ENCODE measurements at places on chromosomes 5 and 9.

DNA sequence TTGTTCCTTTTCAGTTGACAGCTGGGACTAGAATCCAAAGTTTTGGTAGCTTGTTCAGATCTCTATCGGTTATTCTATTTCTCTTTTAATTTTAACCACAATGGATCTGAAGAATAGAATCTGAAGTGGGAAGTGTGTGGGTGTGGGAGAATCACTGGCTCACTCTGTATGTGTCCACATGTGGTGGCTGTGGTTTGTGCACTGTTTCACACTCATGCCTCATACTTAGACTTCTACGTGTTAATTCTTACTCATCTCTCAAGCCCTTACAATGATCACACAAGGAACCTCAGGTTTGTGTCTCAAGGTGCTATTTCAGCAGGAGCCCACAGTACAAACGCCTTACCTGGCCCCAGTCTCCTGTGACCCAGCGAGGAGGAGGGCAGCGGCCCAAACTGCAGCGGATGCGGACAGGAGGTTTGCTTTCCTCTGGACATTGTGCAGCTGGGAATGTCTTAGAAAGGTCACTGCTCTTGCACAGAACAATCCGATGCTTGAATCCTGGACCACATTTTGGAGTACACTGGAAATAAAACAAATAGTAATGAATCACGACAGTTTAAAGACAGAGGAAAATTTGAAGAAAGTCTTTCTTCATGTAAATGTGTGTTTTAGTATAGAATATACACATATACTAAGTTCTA lies 309.1 kb downstream of the ADAMTS6 start:
- DNase-seq: no peak

GRCh38 chr5:177023303-177023664 lies 788 bp downstream of the ZNF346 start:
- no peak for DNase-seq

- no peak for DNase-seq
These were observed 93.2 kb downstream of the PTTG1 start for GRCh38 chr5:160514866-160515265.

DNA sequence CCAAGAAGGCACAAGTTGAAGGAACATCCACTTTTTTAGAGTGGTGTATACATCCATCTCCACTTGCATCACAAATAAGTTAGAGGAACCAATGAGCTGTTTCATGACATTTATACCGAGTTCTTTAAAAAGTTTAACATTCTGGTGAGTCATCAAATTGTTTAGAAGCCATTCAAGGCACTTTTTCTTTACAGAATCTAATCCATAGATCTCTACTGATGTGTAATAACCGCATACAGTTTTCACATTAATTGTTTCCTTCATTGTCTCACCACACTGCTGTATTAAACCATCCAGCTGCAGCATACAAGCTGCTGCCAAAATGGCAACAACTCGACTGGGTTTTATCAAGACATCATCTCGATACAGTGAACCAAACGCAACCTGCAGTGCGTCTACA lies 744 bp downstream of the GMCL2 start:
- DNase-seq: no peak

DNA sequence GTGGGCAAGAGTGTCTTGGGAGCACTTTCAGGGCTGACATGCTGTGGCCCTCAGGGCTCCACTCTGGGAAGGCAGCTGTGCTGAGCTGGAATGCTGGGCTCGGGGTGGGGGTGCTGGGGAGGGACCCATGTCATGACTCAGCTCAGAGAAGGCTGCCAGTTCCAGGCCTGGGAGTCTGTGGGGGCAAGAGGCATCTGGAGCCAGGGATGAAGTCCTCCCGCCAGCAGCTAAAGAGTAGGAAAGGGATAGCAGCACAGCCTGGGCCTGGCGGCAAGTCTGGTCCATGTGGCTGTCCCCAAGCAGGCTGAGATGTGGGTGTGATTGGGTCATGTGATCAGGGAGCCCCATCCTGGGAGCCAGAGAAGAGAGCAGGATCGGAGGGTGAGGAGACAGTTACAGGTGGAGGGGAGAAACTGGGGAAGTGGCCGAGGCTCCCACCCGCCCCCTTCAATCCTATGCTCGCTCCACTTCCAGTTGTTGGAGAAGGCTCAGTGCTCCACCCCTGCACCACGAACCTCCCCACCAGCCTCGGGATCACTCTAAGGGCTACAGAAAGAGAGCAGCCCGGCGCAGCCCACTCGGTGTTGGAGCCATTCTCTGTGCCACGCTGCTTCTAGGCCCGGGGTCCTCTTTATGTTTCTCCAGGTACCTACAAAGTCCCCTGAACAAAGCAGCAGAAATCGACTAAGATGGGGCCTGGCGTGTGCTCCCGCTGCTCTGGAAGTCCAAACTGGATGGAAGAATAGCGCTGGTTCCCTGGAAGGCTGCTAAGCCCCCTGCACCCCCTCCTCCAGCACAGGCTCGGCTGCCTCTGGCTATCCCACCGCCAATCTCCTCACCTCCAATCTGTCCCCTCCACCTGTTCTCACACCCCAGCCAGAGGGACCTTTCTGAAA lies 12.0 kb downstream of the PDGFRB start:
- no peak for DNase-seq

DNA sequence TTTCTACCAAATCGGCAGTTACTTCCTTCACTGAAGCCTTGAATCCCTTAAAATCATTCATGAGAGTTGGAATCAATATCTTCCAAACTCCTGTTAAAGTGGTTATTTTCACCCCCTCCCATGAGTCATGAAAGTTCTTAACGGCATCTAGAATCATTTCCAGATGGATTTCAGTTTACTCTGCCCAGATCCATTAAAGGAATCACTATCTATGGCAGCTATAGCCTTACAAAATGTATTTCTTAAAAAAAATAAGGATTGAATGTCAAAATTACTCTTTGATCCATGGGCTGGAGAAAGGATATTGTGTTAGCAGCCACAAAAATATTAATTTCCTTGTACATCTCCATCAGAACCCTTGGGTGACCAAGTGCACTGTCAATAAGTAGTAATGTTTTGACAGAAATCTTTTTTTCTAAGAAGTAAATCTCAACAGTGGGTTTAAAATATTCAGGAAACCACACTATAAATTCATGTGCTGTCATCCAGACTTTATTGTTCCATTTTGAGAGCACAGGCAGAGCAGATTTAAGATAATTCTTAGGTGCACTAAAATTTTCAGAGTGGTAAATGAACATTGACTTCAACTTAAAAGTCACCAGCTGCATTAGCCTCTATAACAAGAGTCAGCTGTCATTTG lies 767.7 kb downstream of the DTWD2 start:
- DNase-seq: no peak

Data from NCI-H510A treated with DMSO at 0.1 percent for 48 hours (cell line).